Uterus (tissue), 4 donors: ENCODE measurements at places on chromosomes 13 and 19. TPM values are rescaled to one million over a fixed set of nuclear protein-coding genes. Genes with fewer than 3 reads are reported as not detected.

Gene LILRB2
- total RNA-seq, result 0.41 TPM

Gene ZNF415
- 19.5 TPM for total RNA-seq

Gene PSPN
- 0.26 TPM for total RNA-seq

Gene CYP2S1
- total RNA-seq, result 1.2 TPM

Gene HSD17B14
- 8.5 TPM for total RNA-seq

Gene CNFN
- not detected for total RNA-seq

Gene IZUMO4
- 1.9 TPM for total RNA-seq

DNA sequence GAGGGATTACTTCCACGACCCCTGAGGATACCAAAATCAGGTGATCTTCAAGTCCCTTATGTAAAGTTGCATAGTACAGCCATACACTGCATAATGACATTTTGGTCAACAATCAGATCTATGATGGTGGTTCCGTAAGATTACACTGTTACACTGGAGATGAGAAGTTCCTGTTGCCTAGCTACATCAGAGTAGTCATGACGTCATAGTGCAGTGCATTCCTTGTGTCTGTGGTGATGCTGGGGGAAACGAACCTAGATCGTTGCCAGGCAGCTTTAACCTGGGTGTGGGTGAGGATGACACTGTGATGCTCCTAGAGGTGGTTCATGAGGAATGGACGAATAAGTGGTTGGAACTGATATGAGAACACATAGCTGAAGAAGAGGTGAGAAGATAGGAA, 9.1 kb downstream of the ZNF610 start:
- H3K4me3 ChIP-seq, result no peak overlapping the region
- H3K27ac ChIP-seq, result no peak overlapping the region
- DNase-seq, result no peak
- H3K4me1 ChIP-seq, result no peaks in the 10 kb centered on the region
- H3K27me3 ChIP-seq, result no peaks in the 10 kb centered on the region

DNA sequence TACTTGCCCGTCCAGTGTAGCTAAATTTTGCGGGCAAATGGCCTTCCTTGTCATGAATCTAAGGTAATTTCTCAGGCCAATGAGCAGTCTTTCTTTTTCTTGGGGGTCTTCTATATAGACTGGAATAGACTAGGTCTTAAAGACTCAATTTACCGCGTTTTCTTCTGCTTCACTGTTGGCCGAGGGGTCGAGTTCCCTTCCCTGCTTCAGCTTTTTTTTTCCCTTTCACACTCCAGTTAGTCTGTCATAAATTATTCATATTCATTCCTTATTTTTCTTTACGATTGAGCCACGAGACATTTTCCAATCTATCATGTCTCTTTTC, 276 bp downstream of the ALG11 start:
- H3K4me3 ChIP-seq, result peak overlapping the region; percentile 91
- no peaks in the 10 kb centered on the region for H3K36me3 ChIP-seq
- H3K27ac ChIP-seq, result peak overlapping the region; percentile 62
- H3K4me1 ChIP-seq, result peaks cover 5% of the 10 kb centered on the region
- no peaks in the 10 kb centered on the region for H3K27me3 ChIP-seq

DNA sequence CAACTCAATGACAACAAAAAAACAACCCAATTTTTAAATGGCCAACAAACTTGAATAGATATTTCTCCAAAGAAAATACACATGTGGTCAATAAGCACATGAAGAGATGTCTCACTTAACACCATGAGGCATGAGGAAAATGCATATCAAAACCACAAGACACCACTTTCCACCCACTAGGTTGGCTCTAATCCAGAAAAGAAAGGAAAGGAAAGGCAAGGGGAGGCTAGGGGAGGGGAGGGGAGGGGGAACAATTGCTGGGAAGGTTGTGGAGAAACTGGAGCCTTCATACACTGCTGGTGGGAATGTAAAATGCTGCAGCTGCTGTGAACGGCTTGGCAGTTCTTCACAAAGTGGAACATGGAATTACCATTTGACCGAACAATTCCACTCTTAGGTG, 854.3 kb downstream of the UQCRFS1 start:
- DNase-seq, result no peak
- H3K4me1 ChIP-seq, result no peaks in the 10 kb centered on the region
- no peak overlapping the region for H3K27ac ChIP-seq
- no peaks in the 10 kb centered on the region for H3K27me3 ChIP-seq
- no peak overlapping the region for H3K4me3 ChIP-seq

GRCh38 chr19:1492474-1493006, 1.6 kb downstream of the REEP6 start:
- no peaks in the 10 kb centered on the region for H3K4me1 ChIP-seq
- no peaks in the 10 kb centered on the region for H3K36me3 ChIP-seq
- H3K27ac ChIP-seq, result no peak overlapping the region
- H3K27me3 ChIP-seq, result no peaks in the 10 kb centered on the region
- DNase-seq, result no peak

- no peak overlapping the region for H3K27ac ChIP-seq
- H3K4me3 ChIP-seq, result no peak overlapping the region
- no peak for DNase-seq
- H3K27me3 ChIP-seq, result no peaks in the 10 kb centered on the region
These were observed 34.3 kb downstream of the ZNF536 start for GRCh38 chr19:30406220-30407067.

DNA sequence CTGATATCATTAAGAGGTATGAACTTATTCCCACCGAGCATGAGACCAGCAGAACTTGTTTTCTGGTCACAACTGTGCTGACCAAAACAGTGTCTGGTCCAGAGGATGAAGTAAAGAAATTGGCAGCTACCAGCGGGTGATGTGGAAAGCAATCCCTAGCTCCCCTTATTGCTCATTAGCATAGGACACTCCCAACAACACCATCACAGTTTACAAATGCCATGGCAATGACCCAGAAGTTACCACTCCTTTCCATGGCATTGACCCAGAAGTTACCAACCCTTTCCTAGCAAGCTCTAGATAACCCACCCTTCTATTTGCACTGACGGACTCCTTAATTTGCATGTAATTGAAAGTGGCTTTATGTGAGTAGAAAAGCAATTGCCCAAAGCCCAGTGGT, 1856.1 kb downstream of the OLFM4 start:
- H3K4me3 ChIP-seq, result no peak overlapping the region
- no peaks in the 10 kb centered on the region for H3K4me1 ChIP-seq
- H3K36me3 ChIP-seq, result no peaks in the 10 kb centered on the region
- no peaks in the 10 kb centered on the region for H3K27me3 ChIP-seq

DNA sequence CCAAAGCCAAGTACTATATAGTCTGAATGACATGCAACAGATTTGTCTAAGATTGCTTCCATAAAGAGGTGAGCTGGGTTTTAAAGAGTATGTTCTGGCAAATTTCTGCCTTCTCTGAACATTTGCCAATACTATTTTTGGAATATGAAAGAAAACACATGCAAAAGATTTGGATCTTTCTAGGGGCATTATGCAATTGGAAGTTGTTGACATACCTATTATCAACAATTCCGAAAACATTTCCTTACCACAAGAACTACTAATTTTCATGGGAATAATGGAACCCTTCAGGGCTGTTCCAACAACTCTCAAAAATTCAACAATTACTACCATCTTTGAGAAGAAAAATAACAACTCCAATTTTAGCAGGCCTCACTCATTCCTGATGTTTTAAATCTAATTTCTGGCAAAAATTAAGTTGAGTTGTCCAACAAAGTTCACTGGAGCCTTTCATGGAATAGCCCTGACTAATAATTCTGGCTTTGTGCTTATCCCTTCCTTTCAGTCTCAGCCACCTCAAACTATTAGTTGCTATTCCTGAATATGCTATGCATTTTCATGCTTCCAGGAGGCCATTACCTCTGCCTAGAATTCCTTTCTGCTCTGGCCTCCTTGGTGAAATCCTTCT, 250.0 kb downstream of the RGCC start:
- no peaks in the 10 kb centered on the region for H3K27me3 ChIP-seq
- DNase-seq, result no peak
- no peak overlapping the region for H3K4me3 ChIP-seq
- no peaks in the 10 kb centered on the region for H3K4me1 ChIP-seq
- H3K27ac ChIP-seq, result peak overlapping the region; percentile 69

DNA sequence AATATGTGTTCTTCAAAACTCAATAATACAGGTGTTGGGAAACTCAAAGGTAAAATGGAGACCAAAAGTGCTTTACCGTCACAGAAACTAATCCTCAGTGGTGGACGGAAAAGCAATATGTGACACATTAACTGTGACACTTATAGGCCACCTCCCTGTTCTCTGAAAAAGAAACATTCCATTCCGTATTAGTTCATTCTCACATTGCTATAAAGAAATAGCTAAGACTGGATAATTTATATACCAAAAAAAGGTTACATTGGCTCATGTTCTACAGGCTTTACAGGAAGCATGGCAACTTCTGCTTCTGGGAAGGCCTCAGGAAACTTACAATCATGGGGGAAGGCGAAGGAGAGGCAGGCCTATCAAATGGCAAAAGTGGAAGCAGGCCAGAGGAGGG, 435.3 kb upstream of the HTR2A start:
- H3K4me1 ChIP-seq, result no peaks in the 10 kb centered on the region
- DNase-seq, result no peak
- H3K4me3 ChIP-seq, result no peak overlapping the region
- no peaks in the 10 kb centered on the region for H3K27me3 ChIP-seq
- H3K36me3 ChIP-seq, result no peaks in the 10 kb centered on the region

GRCh38 chr19:782185-782877, 14.9 kb upstream of the PTBP1 start:
- no peak overlapping the region for H3K4me3 ChIP-seq
- H3K36me3 ChIP-seq, result no peaks in the 10 kb centered on the region
- no peaks in the 10 kb centered on the region for H3K4me1 ChIP-seq
- no peak for DNase-seq

DNA sequence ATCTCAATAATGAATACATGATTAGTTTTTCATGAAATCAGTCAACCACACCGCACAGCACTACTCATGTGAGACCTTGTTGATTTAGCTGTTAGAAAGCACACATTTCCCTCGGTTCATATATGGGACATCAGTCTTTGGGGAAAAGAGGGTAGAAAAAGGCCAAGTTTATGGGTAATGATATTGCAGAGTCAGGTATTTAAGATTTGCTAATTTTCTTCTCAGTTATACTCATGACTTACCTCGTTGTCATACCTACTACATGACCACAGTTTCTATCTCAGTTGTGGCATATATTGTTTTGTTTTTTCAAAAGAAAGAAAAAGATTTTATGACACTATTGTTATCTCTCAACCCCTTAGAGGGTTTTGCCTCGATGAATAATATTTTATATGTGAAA, 165.6 kb downstream of the POU4F1 start:
- H3K4me1 ChIP-seq, result no peaks in the 10 kb centered on the region
- H3K27me3 ChIP-seq, result no peaks in the 10 kb centered on the region
- no peak for DNase-seq
- H3K36me3 ChIP-seq, result no peaks in the 10 kb centered on the region

- H3K4me1 ChIP-seq, result no peaks in the 10 kb centered on the region
- DNase-seq, result no peak
- H3K27ac ChIP-seq, result no peak overlapping the region
- H3K27me3 ChIP-seq, result no peaks in the 10 kb centered on the region
- no peaks in the 10 kb centered on the region for H3K36me3 ChIP-seq
These were observed 517.2 kb upstream of the SLITRK1 start for GRCh38 chr13:84399320-84400085.

DNA sequence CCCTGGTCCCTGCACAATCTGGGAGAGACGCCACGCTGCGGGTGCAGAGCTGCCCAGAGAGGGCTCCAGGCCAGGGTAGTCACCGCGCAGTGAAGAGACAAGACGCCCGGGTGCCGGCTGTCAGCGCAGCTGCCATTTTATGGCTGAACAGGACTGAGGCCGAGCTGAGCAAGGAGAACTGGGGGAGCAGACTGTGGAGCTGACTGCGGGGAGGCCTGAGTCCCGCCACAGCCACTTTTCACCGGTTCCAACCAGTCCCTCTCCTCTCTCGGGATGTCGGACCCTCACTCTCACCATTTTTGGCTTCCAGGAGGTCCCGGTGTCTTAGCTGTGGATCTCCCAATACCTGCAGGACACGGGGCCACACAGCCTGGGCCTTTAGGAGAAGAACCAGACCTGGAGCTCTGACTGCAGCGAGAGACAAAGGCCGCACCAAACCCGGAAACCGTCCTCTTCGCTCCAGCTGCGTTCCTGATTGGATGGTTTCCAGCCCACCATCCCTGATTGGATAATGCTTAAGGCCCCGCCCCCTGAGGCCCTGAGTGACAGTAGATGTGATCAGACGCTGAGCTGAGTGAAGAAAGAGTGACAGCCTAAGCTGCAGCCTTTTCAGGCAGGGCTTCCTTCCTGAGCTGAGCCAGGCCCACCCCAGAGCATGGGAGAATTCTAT, at the start of gene ZNF626:
Gene ZNF626 (minus strand): TSS at position 422 of the 670 bp plus-strand sequence. CDS start 125 bp downstream, at position 297.
- peak within 1 kb of the TSS; percentile 81 for H3K4me3 ChIP-seq
- DNase-seq, result peak; percentile 96
- peak within 1 kb of the TSS; percentile 83 for H3K27ac ChIP-seq
- H3K36me3 ChIP-seq, result no peaks in the 10 kb centered on the region
- H3K4me1 ChIP-seq, result peaks cover 4% of the 10 kb centered on the region
- H3K27me3 ChIP-seq, result no peaks in the 10 kb centered on the region

- H3K27me3 ChIP-seq, result peaks cover 18% of the 10 kb centered on the region
- no peak overlapping the region for H3K27ac ChIP-seq
- no peak for DNase-seq
- H3K36me3 ChIP-seq, result no peaks in the 10 kb centered on the region
These were observed 94.8 kb upstream of the SOX1 start for GRCh38 chr13:111971891-111972780.

DNA sequence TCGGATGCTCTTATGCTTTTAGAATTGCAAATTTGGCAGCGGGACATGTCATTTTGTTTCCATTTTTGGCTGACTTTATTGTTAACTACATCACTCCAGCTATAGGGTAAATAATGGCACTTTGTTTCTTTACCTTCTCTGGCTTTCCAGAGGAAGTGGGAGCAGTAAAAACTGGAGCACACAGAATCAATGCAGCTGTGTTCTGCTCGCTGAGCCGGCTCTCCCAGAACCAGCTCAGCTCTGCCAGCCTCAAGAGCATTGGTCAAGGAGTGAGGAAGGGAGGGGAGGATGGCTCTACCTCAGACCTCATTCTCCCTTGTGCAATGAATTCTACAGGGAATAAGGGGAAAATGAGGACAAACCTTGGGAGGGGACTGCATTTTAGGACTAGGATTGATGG, 50.5 kb upstream of the SPATA13 start:
- no peaks in the 10 kb centered on the region for H3K4me1 ChIP-seq
- H3K36me3 ChIP-seq, result no peaks in the 10 kb centered on the region
- no peak overlapping the region for H3K27ac ChIP-seq
- H3K27me3 ChIP-seq, result no peaks in the 10 kb centered on the region
- no peak overlapping the region for H3K4me3 ChIP-seq

DNA sequence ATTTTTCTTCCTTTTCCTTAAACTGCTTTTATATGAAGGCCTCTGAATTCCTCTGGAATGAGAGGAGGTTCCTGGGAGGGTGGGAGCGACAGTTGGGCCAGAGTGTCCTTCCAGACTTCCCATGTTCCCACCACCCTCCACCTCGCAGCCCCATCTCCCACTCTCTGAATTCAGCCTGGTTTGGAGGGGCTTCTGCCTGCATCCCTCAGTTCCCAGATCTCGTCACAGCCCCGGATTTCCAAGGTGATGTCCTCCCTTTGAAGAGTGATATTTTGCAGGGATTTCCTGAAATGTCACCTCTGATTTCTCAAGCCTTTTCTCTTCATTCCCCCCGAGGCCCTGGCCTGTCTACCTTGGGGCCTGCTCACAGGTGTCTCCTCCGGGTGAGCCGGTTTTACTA, 16.7 kb upstream of the SLC7A9 start:
- H3K4me1 ChIP-seq, result no peaks in the 10 kb centered on the region
- no peaks in the 10 kb centered on the region for H3K27me3 ChIP-seq
- no peaks in the 10 kb centered on the region for H3K36me3 ChIP-seq
- DNase-seq, result no peak

GRCh38 chr13:30857636-30858035, 48.4 kb upstream of the MEDAG start:
- H3K27me3 ChIP-seq, result no peaks in the 10 kb centered on the region
- no peaks in the 10 kb centered on the region for H3K4me1 ChIP-seq
- DNase-seq, result no peak
- H3K36me3 ChIP-seq, result no peaks in the 10 kb centered on the region
- no peak overlapping the region for H3K4me3 ChIP-seq
